ENCODE measurements at places on chromosomes 3 and 15.
A peak's percentile ranks its signal among the peaks of the same experiment; 100 is the strongest.

DNA sequence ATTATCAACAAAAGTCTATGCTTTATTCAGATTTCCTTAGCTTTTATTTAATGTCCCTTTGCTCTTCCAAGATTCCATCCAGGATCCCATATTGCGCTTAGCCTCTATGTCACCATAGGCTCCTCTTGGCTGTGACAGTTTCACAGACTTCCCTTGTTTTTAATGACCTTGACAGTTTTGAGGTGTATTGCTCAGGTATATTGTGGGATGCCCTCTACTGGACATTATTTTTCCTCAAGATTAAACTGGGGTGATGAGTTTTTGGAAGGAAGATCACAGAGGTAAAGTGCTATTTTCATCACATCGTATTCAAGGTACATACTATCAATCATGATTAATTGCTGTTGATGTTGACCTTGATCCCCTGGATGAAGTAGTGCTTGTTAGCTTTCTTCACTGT, 99.1 kb upstream of the SMAD3 start:
- no peak for DNase-seq

DNA sequence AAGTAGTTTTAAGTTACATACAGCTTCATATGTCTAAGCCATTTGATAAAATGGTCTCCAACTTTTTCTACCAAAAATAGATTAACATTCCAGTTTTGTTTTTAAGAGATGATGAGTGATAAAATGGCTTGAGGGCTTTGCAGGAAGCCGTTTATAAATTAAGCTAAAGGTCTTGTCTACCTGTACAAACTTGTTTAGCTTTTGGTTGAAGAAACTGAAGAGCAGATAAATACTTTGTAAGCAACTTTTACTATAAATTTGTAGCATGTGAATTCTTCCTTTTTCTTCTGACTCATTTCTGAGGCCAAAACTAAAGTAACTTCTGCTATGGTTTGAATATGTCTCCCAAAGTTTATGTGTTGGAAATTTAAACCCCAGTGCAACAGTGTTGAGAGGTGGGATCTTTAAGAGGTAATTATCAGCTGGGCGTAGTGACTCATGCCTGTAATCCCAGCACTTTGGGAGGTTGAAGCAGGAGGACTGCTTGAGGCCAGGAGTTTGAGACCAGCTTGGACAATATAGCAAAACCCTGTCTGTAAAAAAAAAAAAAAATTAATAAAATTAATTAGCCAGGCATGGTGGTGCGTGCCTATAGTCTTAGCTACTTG, 8.2 kb upstream of the NEDD4 start:
- DNase-seq: no peak

GRCh38 chr3:458653-459310, 262.2 kb downstream of the CHL1 start:
- no peak for DNase-seq

GRCh38 chr15:72464251-72464650, 9.9 kb upstream of the ARIH1 start:
- DNase-seq: no peak

DNA sequence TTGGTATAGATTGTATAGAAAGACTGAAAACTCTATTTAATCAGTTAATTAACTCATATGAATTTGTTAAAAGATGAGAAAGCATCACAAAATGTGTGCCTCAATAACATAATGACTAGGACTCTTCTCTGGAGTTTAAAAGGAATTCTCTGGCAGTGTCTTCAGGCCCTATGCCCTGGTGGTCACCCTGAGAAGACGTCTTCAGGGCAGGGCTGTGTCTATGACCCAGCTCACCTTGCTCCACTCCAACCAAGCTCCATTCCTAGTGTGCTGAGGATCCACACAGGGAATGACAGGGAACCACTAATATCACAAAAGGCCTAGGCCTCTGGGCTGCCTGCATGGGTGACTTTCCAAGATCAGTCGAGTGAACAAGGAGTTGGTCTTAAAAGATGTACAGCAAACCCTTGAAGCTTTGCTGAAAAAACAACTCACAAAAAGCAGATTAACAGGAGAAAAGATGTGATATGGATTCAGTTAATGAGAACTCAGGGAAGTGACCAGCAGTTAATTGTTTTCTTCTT, 156.6 kb downstream of the SNRK start:
- DNase-seq: no peak

DNA sequence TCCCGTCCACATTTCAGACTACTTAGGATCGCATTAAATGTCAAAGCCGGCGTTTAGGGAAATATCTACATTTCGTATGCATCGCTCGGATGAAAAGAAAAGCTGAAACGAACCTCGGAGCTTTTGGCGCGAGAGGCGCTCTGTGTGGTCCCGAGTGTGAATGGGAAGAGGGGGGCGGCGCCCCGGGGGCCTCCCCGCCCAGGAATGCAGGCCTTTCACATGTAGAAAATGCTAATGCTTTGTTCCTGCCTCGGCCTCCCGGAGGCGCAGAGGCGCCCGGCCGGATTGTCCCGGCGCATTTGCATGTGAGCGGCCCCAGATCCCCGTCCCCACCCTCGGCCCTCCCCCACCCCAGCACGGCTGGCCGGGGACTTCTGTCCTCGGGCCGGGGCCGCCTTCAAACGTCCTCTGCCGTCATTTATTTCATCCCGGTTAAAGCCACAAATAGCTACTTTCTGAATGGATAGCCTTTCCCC, 37.0 kb upstream of the TRIM71 start:
- DNase-seq: no peak

DNA sequence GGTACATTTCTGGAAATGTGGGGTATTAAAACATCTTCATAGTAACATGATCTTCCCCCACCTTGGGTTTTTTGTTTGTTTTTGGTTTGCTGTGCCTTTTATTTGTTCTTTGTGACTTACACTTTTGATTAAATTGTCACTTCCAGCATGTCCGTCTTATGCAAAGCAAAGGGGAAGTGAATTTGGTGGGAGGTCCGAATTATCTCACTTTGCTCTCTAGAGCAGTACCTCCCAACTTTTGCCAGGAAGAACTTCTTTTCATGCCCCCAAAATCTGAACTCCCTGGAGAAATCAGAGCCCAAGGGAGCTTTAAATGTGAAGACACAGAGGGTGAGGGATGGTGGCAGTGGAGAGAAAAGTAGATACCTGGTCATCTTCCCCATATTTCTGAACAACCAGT, 173.1 kb downstream of the IL5RA start:
- DNase-seq: no peak

GRCh38 chr3:121870717-121871116, 23.5 kb upstream of the SLC15A2 start:
- DNase-seq: no peak

- DNase-seq: no peak
These were observed 180.2 kb upstream of the TTC14 start for GRCh38 chr3:180421721-180422120.

DNA sequence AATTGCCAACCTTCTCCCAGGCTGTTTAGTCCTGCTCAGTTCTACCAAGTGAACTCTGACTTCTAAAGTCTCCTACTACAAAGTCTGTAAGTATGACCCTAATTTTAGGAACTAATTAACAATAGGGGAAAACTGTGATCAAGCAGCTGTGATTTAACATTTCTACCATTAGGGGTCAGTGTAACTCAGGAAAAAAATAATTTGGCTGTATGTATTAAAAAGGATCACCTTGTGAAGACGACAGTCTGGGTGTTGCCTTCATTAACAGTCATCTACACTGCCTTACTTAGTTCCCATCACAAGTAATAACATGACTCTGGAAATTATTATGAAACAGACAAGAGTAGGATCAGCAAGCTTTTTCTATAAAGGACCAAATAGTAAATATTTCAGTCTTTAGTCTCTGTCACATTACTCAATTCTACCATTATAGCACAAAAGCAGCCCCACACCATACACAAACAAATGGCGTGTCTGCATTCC, 4.2 kb upstream of the NPHP3 start:
- DNase-seq: no peak

DNA sequence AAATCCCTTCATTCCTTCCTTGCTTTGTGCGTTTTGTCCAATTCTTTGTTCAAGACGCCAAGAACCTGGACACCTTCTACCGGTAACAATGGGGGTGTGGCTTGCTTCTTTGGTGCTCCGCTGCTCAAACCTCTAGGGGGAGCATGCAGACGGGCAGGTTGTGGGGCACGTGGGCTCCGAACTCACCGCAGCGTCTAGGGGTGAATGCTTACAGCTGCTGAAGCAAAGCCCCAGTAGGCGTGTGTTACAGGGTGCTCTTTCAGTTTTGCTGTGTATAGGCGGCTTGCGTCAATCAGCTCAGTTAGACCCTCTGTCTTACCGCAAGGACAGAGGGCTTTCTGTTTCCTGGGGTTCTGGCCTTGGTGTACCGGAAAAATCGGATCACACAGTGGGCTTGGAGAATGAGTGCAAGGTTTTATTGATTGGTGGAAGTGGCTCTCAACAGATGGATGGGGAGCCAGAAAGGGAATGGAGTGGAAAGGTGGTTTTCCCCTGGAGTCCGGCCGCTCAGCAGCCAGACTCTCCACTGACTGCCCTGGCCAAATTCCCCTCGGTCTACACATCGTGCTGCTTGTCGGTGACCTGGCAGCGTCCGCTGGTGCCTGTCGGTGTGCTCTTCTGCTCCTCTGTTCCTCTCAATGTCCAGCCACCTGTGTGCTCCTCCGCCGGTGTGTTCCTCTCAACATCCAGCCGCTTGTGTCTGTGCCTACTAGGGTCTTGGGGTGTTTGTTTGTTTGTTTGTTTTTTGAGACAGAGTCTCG, 1.2 kb upstream of the LRRC34 start:
- peak; percentile 39 for DNase-seq

GRCh38 chr15:99564221-99565048, 1.3 kb upstream of the MEF2A start:
- DNase-seq: no peak

- no peak for DNase-seq
These were observed 415.3 kb upstream of the ALCAM start for GRCh38 chr3:104951426-104951825.

GRCh38 chr15:57596978-57597377, 5.3 kb downstream of the MYZAP start:
- DNase-seq: no peak

DNA sequence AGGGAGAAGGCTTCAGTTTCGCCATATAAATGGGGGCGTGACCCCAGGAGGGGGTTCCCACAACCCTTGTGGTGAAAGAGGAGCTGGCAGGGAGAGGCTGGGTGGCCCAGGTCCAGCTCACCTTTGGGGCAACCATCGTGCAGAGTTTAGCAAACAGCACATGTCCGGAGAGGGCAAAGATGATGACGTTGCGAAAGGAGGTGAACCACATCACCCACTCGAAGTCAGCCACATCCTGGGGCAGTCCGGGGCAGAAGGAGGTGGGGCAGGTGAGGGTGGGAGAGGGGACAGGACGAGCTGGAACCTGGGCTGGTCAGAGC, 3.7 kb downstream of the HHATL start:
- no peak for DNase-seq

GRCh38 chr3:36227980-36228379, 152.3 kb upstream of the STAC start:
- no peak for DNase-seq

GRCh38 chr3:177357352-177358090, 160.2 kb upstream of the TBL1XR1 start:
- DNase-seq: no peak

GRCh38 chr3:169348276-169348675, 315.2 kb downstream of the MECOM start:
- no peak for DNase-seq

- no peak for DNase-seq
These were observed 207.9 kb upstream of the SLC2A2 start for GRCh38 chr3:171234298-171235010.

- no peak for DNase-seq
These were observed 147.5 kb upstream of the LRRFIP2 start for GRCh38 chr3:37321863-37322262.

DNA sequence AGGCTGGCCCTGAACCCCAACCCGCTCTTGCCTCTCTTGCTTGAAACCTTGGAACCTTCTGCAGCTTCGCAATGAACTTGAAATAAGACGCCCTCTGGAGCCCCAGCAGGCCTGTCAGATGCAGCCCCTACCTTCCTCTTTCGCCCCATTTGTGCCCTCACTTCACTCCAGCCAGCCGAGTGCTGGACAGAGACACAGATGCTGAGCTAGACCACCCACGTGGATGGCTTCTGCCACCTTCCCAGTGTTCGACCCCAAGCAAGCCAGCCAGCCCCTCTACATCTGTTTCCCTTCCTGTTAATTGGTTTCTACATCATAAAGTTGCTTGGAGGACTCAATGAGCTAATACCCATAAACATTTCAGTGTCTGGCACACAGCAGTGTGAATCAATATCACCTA, 23.8 kb upstream of the SNRPA1 start:
- no peak for DNase-seq
